ENCODE measurements at places on chromosomes 1 and 21.

DNA sequence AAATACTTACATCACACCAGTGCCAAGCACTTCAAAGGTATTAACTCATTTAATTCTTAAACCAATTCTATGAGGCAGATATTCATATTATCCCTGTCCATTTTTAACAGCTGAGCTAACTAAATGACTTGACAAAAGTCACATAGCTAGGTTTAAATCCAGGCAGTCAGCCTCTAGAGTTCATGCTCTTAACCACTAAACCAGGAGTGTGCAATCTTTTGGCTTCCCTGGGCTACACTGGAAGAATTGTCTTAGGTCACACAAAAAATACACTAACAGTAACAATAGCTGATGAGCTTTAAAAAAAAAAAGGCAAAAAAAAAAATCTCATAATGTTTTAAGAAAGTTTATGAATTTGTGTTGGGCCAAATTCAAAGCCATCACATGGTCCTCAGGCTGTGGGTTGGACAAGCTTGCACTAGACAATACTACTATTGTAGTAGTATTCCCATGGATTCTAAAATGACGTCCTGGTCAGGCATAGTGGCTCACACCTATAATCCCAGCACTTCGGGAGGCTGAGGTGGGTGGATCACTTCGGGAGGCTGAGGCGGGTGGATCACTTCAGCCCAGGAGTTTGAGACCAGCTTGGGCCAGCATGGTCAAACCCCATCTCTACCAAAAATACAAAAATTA is 10.0 kb downstream of the UBR4 start:
- DNase-seq, result no peak

DNA sequence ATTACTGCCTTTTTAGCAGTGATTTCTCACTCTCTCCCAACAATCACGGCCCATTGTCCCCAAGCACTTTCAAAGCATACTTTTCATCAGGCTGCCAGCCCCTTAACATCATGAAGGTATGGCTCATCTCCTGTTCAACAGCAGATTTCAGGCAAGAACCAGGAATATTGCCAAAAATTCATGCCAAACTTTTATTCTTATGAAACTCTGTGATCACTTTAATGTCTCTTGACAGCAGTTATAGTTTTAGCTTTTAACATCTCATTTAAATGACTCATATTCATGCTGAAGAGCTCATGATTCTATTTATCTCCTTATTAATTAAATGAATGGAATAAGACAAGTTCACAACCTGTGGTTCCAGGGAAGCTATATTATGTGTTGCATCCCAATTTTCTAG is 235.1 kb downstream of the GRIK1 start:
- peak; percentile 10 for DNase-seq

GRCh38 chr1:109532365-109533136 is 7.1 kb upstream of the GPR61 start:
- peak; percentile 76 for DNase-seq

GRCh38 chr21:39713905-39714304 is 31.1 kb upstream of the IGSF5 start:
- no peak for DNase-seq

- DNase-seq, result no peak
Measured at GRCh38 chr1:26171084-26172072, at the start of gene ZNF593OS. TSS of gene ZNF593OS (minus strand) at chr1:26171832. CDS start at chr1:26171661, 171 bp downstream.

- peak; percentile 91 for DNase-seq
Measured at GRCh38 chr1:94926126-94926914, 590 bp downstream of the CNN3 start.

- DNase-seq, result no peak
Measured at GRCh38 chr1:33234131-33234530, 22.2 kb upstream of the ZNF362 start.

GRCh38 chr1:182909578-182909977 is 43.4 kb downstream of the SHCBP1L start:
- DNase-seq, result no peak

- DNase-seq, result peak; percentile 71
Measured at GRCh38 chr21:22791986-22792560, 1793.9 kb downstream of the NCAM2 start.

- no peak for DNase-seq
Measured at GRCh38 chr1:57947471-57947870, 523.6 kb upstream of the DAB1 start.

- DNase-seq, result no peak
Measured at GRCh38 chr1:29807689-29808088, 571.4 kb downstream of the PTPRU start.

- no peak for DNase-seq
Measured at GRCh38 chr1:232263452-232263851, 366.5 kb downstream of the SIPA1L2 start.

DNA sequence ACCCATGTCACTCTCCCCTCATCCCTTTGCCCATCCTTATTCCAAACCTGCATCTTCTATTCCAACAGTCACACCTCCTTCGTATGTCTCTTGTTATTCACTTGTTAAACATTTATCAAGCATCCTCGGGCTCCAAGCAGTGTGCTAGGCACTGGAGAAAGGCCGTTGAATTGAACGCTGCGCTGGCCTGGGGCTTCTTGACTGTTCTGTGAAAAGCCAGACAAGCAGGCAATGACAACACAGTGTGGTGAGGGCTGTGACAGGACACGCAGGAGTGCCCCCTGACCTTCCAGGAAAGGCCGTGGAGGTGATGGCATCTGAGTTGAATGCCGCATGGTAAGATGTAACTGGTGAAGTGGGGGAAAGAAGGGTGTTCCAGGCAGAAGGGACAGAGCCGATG is 19.2 kb downstream of the ETV3 start:
- no peak for DNase-seq

- no peak for DNase-seq
Measured at GRCh38 chr1:208007938-208008342, 97.0 kb upstream of the CD34 start.
